ENCODE measurements at places on chromosomes 11 and 22. TPM values are rescaled to one million over a fixed set of nuclear protein-coding genes. Genes with fewer than 3 reads are reported as not detected.

The ZNF74 gene
- 50.3 TPM for total RNA-seq

The MMP13 gene
- total RNA-seq: not detected

The MS4A3 gene
- not detected for total RNA-seq

The GTSE1 gene
- total RNA-seq: 7.5 TPM

The C2CD2L gene
- total RNA-seq: 32.8 TPM

All from glutamatergic neuron (in vitro differentiated cells).